Stimulated activated CD8-positive, alpha-beta memory T cell treated with anti-CD3 and anti-CD28 coated beads, Interleukin-7, amount 100 ng/mL, for 1 hour (primary cell): ENCODE measurements at places on chromosomes 4 and X.

DNA sequence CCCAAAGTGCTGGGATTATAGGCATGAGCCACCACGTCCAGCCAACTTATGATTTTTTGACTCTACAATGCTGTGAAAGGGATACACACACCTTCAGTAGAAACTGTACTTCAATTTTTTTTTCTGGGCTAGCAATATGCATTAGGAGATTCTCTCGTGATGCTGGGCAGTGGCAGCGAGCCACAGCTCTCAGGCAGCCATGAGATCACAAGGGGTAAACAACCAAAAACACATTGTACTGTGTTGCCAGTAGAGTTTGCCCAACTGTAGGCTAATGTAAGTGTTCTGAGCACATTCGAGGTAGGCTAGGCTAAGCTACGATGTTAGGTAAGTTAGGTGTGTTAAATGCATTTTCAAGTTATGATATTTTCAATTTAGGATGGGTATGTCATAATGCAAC lies 25.7 kb downstream of the RAB33A start:
- DNase-seq = no peak

GRCh38 chrX:67714004-67714403 lies 170.2 kb downstream of the AR start:
- DNase-seq = no peak

DNA sequence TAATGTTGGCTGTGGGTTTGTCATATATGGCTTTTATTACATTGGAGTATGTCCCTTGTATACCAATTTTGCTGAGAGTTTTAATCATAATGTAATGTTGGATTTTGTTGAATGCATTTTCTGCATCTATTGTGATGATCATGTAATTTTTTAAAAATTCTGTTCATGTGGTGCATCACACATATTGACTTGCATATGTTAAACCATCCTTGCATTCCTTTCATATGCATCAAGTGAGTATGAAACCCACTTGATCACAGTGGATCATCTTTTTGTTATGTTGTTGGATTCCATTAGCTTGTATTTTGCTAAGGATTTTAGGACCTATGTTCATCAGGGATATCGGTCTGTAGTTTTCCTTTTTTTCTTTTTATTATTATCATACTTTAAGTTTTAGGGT lies 12.1 kb downstream of the HEPH start:
- DNase-seq = no peak

- no peak for DNase-seq
Observed at GRCh38 chr4:168586926-168587325, 90.1 kb downstream of the PALLD start.

GRCh38 chr4:45030059-45030458 lies 303.7 kb upstream of the GNPDA2 start:
- DNase-seq = no peak

- no peak for DNase-seq
Observed at GRCh38 chrX:72114306-72114705, 17.4 kb downstream of the RTL5 start.

GRCh38 chr4:184385705-184386141 lies 88.6 kb downstream of the IRF2 start:
- no peak for DNase-seq

DNA sequence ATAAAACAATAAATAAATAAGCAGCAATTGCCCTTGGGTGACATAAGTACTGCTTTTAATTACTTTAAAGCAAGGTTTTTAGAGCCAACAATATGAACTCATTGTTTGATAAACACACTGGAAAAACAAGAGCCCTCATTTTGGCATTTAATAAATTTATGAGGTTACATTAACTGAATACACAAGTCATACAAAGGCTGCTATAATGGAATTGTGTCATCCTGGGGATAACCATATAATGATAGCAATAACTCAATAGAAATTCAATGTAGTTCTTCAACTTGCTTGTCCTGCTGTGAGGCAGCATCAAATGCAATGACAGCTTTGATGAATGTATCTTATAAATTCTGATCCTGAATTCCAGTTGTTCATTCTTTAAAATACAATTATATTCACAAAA lies 1512.5 kb downstream of the STIM2 start:
- no peak for DNase-seq

- no peak for DNase-seq
Observed at GRCh38 chr4:183074288-183074990, 24.6 kb upstream of the WWC2 start.

GRCh38 chrX:56069299-56069931 lies 162.7 kb upstream of the KLF8 start:
- DNase-seq = no peak

GRCh38 chr4:30770049-30770549 lies 49.9 kb downstream of the PCDH7 start:
- no peak for DNase-seq

DNA sequence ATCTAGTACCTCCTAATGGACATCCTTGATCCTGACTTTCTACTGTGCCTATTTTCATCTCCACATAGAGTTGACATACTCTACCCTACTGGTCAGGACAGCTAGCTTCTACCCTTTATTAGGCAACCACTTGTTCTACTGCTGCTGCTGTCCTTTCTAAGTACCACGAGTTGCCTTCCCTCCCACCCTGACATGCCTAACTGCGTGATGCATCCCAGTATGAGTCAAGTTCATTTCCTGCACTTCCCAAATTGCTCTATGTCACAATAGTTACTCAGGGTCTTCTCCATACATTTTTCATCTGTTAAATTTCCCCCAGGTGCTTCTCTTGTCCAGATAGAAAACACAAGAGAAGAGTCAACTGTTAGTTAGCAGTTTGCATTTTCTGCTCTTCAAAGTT lies 133.4 kb downstream of the TBC1D19 start:
- DNase-seq = no peak

- DNase-seq = no peak
Observed at GRCh38 chr4:100804576-100805360, 286.9 kb upstream of the EMCN start.

DNA sequence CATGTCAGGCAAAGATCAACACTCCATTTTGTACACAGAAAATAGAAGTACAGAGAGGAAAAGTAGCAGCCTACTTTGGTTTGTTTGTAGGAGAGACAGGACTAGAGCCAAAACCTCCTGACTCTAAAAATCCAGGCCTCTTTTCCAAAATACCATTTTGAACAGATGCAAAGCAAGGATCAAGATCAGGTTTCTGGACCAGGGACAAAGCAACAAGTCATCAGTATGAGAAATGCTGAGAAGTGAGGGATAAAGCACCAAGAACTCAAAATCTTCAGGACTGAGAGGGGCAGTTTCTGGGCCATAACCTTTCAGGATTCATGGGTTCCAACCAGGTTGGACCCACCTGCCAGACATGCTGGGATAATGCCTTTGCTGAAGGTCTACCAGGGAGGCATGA lies 36.6 kb upstream of the MBTPS2 start:
- no peak for DNase-seq

DNA sequence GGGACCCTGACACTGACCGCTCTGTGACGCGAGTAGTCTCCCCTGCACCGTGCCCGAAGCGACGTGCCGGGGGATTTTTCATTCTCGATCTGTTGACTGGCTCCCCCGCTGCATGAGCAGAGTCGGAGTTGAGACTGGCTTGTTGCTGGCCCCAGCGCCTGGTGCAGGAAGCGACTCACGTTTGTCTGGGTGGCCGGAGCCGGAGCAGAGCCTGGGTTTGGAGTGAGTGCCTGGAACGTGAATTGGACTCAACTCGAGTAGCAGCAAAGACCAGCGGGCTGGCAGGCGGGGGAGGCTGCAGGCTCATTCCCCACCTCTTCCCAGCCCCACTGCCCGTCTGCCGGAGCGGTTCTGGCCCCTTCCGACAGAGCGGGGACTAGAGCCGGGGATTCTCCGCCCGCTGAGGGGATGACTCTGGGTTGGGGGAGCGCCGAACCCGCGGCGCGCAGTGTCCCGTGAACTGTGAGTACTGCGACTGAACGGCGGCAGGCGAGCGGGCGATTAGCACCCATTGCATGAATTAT lies 554 bp downstream of the PCDH7 start:
- no peak for DNase-seq

GRCh38 chr4:121185960-121186359 lies 21.8 kb upstream of the TNIP3 start:
- no peak for DNase-seq

- DNase-seq = no peak
Observed at GRCh38 chrX:21821875-21822274, 17.5 kb upstream of the MBTPS2 start.

- no peak for DNase-seq
Observed at GRCh38 chr4:178173771-178174170, 731.5 kb upstream of the AGA start.

GRCh38 chr4:75031775-75032174 lies 98.9 kb downstream of the PARM1 start:
- no peak for DNase-seq

GRCh38 chrX:13994536-13995080 lies 35.1 kb downstream of the GEMIN8 start:
- no peak for DNase-seq

DNA sequence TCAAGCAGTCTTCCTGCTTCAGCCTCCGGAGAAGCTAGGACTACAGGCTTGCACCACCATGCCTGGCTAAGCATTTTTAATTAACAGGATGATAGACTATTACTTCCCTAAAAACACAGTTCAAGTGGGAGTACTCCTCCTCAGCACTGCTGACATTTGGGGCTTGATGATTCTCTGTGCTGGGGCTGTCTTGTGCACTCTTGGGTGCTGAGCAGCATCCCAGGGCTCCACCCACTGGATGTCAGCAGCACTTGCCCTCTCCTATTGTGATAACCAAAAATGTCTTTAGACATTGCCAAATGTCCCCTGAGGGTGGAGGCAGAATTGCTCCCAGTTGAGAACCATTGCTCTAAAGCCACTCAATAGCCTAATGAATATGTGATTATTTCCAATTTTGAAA lies 60.4 kb downstream of the CLCN4 start:
- no peak for DNase-seq

DNA sequence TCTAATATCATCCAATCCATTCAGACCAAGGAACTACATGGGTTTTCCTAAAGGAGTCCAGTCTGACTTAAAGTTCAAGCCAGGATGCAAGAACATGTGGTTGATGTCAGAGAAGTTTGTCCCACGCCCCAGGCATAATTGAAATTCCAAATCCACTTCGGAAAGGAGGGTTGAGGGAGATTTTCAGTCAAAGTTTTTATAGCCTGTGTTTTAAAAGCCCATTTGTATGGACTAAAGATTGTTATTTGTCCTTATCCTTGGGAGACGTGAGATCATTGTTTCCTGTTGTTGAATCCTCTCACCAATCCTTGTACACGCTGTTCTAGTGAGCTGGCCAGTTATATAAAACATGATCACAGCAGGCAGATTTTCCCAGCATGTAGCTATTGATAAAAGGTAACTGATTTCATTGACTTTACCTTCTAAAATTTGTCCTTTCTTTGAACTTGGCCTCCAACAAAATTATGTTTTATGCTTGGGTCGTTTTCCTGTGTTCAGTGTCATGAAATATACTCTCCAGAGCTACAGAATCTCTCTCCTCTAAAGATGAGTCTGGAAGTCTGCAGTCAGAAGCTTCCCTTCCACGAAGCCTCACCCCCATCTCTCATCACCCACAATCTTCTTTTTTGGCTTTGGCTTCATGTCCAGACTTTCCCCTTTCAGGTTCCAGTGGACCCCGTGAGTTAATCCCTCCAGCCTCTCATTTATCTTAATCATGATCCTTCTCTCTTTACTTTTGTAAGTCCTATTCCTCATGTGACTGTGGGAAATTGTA lies 92.9 kb downstream of the ATP10D start:
- no peak for DNase-seq

DNA sequence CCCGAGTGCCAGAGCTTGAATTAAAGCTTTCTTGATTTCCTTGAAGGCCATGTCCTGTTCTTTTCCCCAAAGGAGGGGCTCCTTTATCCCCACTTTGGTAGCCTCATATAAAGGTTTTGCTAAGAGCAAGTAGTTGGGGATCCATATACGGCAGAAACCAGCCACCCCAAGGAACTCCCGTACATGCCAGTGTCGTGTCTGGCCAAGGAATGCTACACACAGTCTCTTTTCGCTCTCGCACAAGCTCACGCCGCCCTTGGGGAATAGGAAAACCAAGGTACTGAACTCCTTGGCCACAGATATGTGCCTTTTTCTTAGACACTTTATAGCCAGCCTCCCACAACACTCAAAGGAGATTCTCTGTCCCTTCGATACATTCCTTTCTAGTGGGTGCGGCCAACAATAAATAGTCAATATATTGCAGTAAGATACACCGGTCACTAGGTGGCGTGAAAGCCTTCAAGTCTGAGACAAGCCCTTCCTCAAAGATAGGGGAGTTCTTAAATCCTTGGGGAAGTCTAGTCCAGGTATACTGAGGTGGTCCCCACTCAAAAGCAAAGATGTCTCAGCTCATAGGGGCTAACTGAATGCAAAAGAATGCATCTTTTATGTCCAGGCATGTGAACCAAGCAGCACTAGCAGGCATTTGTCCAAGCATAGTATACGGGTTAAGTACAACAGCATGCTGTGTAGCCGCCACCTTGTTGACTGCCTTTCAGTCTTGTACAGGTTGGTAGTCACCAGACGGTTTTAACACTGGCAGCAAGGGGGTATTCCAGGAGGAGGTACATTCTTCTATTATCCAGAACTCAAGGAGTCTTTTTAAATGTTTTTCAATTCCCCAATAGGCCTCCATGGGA lies 57.8 kb upstream of the XAGE1B start:
- DNase-seq = no peak
